ENCODE measurements at places on chromosomes 3 and 15. TPM values are rescaled to one million over a fixed set of nuclear protein-coding genes. Genes with fewer than 3 reads are reported as not detected.
A peak's percentile ranks its signal among the peaks of the same experiment; 100 is the strongest.

- no peak overlapping the region for H3K27ac ChIP-seq
- no peak overlapping the region for H3K4me3 ChIP-seq
- peaks cover 67% of the 10 kb centered on the region for H3K36me3 ChIP-seq
- H3K27me3 ChIP-seq = no peaks in the 10 kb centered on the region
- no peak for DNase-seq
Observed at GRCh38 chr15:79322306-79322705, 11.4 kb downstream of the TMED3 start.

DNA sequence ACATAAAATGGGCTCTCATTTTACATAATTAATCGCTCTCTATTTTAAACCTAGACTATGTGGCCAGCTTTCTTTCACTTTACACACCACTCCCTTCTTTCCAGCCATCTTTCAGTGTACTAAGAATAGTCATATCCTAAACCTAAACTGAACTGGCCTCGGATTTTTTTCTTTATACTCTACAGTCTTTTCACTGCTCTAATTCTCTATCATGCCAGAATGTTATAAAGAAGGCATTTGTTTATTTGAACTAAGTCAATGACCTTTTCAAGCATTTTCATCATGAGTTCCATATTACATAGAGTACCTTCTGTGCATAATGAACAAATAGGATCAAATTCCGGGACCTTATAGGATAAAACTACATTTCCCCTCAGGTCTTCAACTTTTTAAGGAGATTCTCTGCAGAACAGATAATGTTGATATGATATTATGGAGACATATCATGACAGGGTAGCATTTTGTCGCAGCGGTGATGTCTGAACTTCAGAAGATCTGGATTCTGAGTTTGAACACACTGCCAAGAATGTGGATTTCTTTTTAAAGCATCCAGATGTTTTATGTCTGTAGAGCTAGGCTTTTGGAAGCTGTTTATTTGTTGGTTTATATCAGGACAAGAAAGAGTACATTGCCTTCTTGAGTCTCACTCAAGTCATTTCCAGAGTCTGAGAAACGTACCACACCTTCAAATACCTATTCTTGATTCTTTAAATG lies 1047.3 kb downstream of the MCTP2 start:
- DNase-seq = no peak
- H3K27me3 ChIP-seq = no peaks in the 10 kb centered on the region
- no peak overlapping the region for H3K4me3 ChIP-seq
- H3K27ac ChIP-seq = no peak overlapping the region

- DNase-seq = no peak
- no peaks in the 10 kb centered on the region for H3K27me3 ChIP-seq
- no peaks in the 10 kb centered on the region for H3K36me3 ChIP-seq
- H3K27ac ChIP-seq = no peak overlapping the region
Observed at GRCh38 chr3:4401441-4401840, 65.6 kb downstream of the SUMF1 start.

SLC28A2 gene
- not detected for total RNA-seq

GRCh38 chr3:181418233-181418632 lies 293.5 kb upstream of the SOX2 start:
- no peak for DNase-seq
- no peaks in the 10 kb centered on the region for H3K27me3 ChIP-seq

GRCh38 chr3:56862352-56863062 lies 60.8 kb upstream of the ARHGEF3 start:
- H3K4me1 ChIP-seq = no peaks in the 10 kb centered on the region
- no peak for DNase-seq
- H3K27ac ChIP-seq = no peak overlapping the region
- no peak overlapping the region for H3K4me3 ChIP-seq

DNA sequence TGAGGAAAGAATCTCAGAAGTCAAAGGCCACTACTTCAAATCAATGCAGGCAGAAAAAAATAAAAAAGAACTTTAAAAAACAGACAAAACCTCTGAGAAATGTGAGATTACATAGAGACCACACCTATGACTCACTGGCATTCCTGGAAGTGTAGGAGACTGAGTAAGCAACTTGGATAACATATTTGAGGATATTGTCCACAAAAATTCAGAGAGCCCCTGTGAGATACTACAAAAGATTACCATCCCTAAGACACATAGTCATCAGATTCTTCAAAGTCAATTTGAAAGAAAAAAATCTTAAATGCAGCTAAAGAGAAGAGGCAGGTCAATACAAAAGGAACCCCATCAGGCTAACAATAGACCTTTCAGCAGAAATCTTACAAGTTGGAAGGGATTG lies 887.3 kb downstream of the NTRK3 start:
- no peak for DNase-seq
- no peaks in the 10 kb centered on the region for H3K4me1 ChIP-seq
- no peaks in the 10 kb centered on the region for H3K27me3 ChIP-seq
- no peak overlapping the region for H3K27ac ChIP-seq
- no peak overlapping the region for H3K4me3 ChIP-seq
- H3K36me3 ChIP-seq = no peaks in the 10 kb centered on the region

DNA sequence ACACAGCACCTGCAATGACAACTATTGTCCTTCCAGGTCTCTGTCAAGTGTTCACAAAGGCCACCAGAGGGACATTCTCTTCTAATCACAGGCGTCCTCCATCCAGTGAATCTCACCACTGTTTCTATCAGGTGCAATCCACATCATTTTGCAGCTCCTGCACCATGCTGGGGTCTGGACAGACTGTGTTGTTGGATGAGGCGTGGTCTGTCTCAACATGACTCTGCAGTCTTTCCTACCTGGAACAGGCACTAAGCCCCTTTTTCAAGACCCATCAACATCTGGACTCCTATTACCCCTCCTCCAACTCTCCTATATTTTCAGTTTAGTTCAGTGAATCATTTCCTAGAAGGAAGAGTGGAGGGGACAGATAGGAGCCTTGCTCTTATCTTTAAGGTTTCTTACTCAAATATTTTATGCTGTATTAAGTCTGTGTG lies 31.5 kb upstream of the VEPH1 start:
- no peak overlapping the region for H3K4me3 ChIP-seq
- no peak for DNase-seq
- no peaks in the 10 kb centered on the region for H3K27me3 ChIP-seq
- H3K36me3 ChIP-seq = no peaks in the 10 kb centered on the region

DNA sequence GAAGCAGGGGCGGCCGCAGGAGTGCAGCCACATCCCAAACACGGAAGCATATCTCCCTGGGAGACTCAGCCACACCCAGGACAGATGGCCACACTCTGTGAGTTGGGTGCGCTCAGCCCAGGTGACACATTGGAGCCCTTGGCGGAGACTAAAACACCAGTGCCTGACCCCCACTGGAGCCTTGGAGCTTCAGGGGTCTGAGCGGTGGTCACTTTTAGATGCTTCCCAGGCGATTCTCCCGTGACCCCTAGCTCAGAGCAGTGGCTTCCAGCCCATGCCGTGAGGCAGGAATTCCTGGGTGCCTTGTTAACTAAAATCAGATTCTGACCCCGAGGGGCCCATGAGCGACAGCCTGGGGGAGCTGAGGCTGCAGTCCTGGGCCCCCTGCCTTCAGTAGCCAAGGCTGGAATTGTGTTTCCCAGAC lies 54.5 kb downstream of the PLXNA1 start:
- no peaks in the 10 kb centered on the region for H3K4me1 ChIP-seq
- no peaks in the 10 kb centered on the region for H3K27me3 ChIP-seq

DNA sequence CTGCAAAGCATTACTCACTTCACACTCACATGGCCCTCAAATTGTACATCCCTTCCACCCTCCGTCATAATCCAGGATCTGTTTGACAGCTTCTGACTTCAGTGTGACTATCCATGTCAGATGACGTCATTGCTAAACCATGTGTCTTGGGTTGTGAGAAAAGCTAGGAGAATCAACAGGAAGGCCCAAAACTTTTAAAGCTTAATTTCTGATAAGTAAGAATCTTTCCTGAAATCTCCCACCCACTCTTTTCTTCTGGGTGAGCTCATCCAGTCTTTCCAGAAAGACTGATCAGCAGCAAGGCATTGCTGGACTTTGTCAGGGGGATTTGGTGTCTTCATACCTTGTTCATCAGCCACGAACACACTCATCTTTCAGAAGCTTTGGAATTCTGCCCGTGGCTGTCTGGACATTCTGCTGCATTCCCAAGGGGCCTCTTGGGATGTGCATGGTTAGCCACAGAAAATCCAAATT lies 11.5 kb upstream of the LMCD1 start:
- no peak overlapping the region for H3K4me3 ChIP-seq
- no peak overlapping the region for H3K27ac ChIP-seq
- no peaks in the 10 kb centered on the region for H3K27me3 ChIP-seq
- peaks cover 22% of the 10 kb centered on the region for H3K36me3 ChIP-seq
- DNase-seq = no peak
- H3K4me1 ChIP-seq = peaks cover 2% of the 10 kb centered on the region

GRCh38 chr3:4986175-4986781 lies 7.0 kb downstream of the BHLHE40 start:
- H3K27me3 ChIP-seq = no peaks in the 10 kb centered on the region
- peaks cover 11% of the 10 kb centered on the region for H3K36me3 ChIP-seq
- H3K4me1 ChIP-seq = peaks cover 3% of the 10 kb centered on the region
- peak overlapping the region; percentile 71 for H3K4me3 ChIP-seq
- DNase-seq = no peak

GOLGA8J gene
- total RNA-seq = not detected

DNA sequence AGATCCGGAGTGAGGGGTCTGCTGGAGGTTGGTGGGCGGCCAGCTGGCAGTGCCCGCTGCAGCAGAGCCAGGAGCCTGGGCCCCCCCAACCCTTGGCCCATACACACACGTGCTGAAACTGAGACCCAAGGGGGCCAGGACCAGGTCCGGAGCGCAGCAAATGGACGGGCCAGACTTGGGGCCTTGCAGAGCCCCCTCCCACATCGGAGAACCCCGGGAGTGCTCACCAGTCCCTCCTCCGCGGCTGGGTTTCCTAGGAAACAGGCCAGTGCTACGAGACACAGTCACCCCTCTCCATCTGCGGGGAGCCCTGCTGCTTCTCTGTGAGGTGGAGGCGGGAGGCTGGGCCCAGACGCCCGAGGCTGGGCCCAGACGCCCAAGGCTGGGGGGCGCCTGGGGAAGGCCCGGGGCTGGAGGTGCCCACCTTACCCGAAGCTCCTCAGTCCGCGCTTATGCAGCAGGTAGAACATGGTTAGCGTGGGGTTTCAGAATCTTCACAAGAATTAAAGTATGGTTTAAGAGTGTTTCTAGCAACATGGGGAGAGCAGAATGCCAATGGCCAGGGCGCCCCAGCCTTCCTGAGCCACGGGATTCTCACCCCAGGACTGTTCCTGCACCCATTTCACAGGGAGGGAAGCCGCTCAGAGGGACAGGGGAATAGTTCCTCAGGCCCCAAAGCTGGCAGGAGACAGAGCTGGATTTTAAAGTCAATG lies 135.0 kb upstream of the PRR20G start:
- H3K27ac ChIP-seq = no peak overlapping the region
- no peak overlapping the region for H3K4me3 ChIP-seq
- H3K27me3 ChIP-seq = no peaks in the 10 kb centered on the region

DNA sequence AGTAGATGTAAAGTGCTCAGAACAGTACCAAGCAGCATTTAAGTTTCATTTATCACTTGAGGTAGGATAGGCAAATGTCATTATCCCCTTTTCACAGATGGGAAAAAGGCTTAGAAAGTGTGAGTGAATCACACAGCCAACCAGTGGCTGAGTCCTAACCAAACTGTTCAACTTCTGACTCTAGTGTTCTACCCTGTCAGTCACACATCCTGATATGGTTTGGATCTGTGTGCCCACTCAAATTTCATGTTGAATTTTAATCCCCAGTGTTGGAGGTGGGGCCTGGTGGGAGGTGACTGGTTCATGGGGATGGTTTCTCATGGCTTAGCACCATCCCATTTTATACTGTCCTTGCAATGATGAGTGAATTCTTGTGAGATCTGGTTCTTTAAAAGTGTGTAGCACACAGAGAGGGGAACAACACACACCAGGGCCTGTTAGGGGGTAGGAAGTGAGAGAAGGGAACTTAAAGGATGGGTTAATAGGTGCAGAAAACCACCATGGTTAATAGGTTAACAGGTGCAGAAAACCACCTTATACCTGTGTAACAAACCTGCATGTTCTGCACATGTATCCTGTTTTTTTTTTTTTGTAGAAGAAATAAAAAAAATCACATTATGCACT lies 304.7 kb downstream of the SUCLG2 start:
- H3K4me1 ChIP-seq = peaks cover 3% of the 10 kb centered on the region
- H3K27ac ChIP-seq = no peak overlapping the region
- DNase-seq = no peak
- no peak overlapping the region for H3K4me3 ChIP-seq

PPM1L gene
- 7.9 TPM for total RNA-seq

GRCh38 chr15:79458491-79458890 lies 26.4 kb downstream of the MINAR1 start:
- no peaks in the 10 kb centered on the region for H3K4me1 ChIP-seq
- no peaks in the 10 kb centered on the region for H3K36me3 ChIP-seq
- DNase-seq = no peak
